ENCODE measurements at places on chromosomes 5 and 9. TPM values are rescaled to one million over a fixed set of nuclear protein-coding genes. Genes with fewer than 3 reads are reported as not detected.
A peak's percentile ranks its signal among the peaks of the same experiment; 100 is the strongest.

The GOLM1 gene
- 66.3 TPM for total RNA-seq

The RORB gene
- total RNA-seq: 0.05 TPM

The PCDHAC1 gene
- total RNA-seq: 0.25 TPM

The C9orf153 gene
- not detected for total RNA-seq

The ECM2 gene
- total RNA-seq: 1.0 TPM

The PPP1R26 gene
- total RNA-seq: 17.1 TPM

The CORO2A gene
- total RNA-seq: 3.6 TPM

The ANKRD34B gene
- not detected for total RNA-seq

- DNase-seq: no peak
Observed at GRCh38 chr9:14466429-14466818, 152.5 kb upstream of the NFIB start.

GRCh38 chr5:84274585-84275468, 109.9 kb downstream of the EDIL3 start:
- DNase-seq: peak; percentile 41

DNA sequence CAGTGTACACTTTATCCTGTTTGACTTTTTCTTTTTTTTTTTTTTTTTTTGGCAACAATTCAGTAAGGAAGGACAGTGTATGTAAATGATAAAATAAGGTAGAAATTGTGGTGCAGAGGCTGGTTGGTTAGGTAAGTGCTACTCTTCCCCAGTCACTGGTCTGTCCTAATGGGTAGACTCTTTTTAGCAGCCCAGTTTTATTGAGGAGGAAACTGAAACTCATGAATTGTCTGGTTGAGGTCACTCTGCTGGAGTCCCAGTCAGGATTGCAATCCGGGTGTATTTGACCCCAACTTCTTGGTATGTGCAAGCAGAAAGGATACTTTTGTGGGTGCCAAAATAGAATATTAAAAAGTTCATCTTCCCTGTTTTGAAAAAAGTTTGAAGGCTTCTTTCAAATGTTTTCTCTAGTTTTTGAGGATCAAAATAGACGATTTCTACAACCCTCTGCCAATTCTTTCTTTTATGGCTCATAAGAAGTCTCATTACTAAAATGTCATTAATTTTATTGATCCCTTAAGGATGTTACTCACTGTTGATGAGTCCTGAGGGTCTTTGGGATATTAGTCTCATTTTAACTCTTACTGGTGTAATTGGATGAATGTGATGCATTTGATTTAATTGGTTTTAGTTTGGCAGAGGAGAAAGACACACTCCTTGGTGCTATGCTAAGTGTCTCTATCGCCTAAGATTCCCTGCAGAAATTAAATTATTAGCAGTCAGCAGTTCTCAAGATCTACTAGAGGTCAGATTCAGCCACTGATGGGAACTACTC, 171.9 kb downstream of the KDM4C start:
- DNase-seq: no peak

DNA sequence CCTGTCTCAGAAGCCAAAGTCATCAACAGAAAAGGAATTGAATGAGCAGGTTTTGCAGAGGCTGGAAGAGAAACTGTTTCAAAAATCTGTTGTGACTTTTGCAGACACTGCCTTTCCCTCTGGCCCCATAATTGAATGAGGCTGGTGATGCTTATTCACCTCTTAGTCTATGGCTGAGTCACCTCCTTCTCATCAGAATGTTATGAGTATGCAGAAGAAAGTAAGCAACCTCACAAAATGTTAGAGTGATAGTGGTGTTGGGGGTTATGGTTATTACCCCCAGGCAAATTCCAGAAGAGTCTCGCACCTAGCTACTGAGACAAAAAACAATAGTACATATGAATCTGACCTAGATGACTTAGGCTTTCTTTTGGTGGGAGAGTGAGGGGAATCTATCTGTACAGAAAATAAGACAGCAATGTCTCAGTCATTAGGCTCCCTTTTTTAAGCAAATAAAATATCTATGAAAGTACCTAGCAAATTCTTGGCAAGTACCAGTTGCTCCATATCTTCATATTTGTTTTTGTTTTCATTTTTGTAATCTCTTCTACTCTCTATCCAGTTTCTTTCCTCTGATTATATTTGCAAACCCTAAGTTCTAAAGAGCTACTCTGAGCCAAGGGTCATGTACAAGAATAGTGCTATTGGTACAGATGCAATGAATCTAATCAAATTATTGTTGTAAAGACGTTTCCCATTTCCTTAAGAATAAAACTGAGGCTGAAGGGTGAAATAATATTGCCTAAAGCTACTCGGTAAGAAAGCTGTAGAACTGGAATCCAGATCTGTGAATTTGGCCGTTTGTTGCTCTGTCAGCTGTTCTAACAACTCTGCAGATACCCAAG, 498.1 kb upstream of the TNC start:
- DNase-seq: peak; percentile 99

- no peak for DNase-seq
Observed at GRCh38 chr5:78803353-78803752, 154.8 kb upstream of the LHFPL2 start.

GRCh38 chr5:95812074-95812471, 10.5 kb downstream of the GLRX start:
- DNase-seq: no peak

GRCh38 chr9:111414406-111414805, 69.8 kb downstream of the ECPAS start:
- no peak for DNase-seq

DNA sequence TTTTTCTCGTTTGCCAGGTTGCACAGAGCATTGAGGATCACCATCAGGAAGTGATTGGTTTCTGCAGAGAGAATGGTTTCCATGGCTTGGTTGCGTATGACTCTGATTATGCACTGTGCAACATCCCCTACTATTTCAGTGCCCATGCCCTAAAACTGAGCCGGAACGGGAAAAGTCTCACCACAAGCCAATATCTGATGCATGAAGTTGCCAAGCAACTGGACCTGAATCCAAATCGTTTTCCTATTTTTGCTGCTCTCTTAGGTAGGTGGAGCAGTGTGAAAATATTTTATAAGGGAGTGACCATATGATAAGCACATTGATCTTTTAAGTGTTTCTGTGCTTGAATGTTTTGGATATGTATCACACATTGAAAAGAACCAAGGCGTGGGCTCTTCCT, 17.7 kb upstream of the FAM120AOS start:
- DNase-seq: no peak

DNA sequence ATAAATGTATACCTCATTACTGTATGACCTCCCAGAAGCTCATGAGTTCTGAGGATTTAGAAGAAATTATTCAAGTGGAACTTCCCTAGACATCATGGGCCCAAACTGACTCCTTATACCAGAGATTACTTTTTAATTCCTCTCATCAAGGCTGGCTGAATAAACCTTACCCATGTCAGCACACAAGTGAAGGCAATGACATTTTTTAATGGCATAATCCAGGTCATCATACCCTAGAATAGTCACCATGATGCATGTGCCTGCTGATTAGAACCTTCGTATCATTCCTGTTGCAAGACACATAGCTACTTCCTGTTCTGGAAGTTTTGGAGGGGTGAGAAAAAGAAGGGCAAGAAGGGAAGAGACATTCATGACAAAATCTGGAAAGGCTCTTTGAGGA, 49.8 kb upstream of the IFNK start:
- DNase-seq: no peak

DNA sequence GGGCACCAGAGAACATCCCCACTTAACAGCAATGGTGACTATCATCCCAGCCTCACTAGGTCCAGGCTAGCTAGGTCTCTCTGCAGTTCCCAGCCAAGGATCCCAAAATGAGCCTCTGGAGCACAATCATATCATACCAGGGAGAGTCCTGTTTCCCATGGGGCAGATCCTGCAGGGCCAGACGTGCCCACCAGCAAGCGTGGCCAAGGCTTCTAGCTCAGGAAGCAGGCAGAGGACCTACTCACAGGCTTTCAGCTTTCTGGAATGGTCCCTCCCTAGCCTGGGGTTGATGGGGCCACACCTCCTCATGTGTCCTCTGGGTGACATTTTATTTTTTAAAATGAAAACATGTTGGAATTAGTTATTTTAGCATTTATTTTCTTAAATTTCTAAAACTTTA, 45.7 kb upstream of the PITX1 start:
- no peak for DNase-seq

DNA sequence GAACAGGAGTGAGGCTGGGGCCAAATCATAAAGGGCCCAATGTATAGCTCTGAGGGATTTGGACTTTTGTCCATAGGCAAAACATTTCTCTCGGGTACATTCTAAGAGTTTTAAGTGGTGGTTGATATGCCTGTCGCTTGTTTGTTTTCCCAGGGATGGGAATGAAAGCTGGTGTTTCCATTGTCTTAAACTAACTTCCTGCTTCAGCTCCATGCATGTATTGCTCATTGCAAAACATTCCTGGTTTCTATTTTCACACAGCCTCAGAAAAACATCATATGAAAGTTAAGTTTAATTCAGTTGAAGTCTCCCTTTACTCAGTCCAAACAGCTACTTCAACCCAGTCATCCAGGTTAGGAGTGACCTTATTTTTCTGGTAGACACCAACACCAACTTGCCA, 235.0 kb downstream of the ACTL7B start:
- peak; percentile 68 for DNase-seq

DNA sequence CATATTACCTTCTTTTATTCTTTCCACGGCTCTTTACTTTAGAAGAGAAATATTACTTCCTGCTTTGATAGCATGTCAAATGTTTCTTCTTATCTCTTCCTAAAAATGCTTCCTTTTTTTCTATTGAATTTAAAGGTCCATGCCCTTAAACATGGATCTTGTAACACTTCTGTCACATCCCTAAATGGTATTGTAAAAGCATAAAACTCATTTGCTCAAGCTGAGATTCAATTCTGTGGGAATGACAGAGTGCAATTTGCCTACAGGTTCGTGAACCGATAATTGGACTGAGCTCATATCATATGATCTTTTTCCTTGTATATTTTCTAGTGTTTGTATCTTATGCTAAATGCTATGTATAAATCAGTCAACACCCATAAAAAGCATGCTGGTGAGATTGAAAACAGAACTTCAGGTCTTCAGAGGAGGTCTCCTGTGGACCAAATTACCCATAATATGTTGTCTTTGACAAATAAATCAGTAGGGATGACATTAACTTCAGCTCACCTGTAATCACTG, 429.3 kb downstream of the TMEM232 start:
- DNase-seq: no peak

GRCh38 chr5:180690562-180690961, 41.2 kb upstream of the FLT4 start:
- DNase-seq: no peak

DNA sequence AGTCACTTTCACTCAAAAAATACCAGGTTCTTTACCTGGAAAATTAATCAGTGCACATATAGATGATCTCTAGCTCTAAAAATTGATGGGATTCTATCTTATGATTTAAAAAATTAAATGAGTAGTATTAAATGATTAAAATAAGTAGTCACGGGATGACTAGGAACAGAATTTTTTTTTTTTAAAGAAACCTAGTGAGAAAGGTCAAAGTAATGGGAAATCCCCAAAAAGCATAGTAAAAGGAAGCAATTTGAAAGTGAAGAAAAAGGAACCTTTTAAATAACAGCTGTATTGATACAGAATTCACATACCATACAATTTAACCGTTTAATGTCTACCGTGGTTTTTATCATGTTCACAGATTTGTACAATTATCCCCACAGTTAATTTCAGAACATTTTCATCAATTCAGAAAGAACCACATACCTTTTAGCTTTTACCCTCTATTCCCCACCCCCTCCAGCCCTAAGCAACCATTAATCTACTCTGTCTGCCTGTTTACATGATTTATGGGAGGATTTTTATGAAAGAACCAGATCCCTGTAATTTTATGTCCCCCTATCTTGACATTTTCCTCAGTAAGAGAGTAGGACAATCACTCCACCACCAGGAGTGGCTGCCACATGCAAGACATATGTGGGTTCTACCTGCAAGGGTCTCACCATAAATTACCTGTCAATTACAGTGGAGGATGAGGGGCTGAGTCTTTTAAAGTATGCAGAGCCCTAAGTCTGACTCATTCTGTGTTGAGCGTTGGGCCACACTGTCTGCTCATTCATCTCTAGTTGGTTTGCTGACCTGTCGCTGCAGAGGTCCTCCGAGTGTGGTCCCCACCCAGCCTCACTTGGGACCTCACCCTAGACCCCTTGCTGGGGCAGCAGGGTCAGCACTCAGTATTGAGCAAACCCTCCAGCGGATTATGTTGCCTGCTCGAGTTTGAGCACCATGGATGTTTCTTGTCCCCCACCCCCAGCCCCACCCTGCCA, 16.0 kb downstream of the ANKRD33B start:
- DNase-seq: no peak

All from M059J (cell line).